Right cardiac atrium (tissue), 5 donors: ENCODE measurements at places on chromosomes 7 and 10. TPM values are rescaled to one million over a fixed set of nuclear protein-coding genes. Genes with fewer than 3 reads are reported as not detected.

DNA sequence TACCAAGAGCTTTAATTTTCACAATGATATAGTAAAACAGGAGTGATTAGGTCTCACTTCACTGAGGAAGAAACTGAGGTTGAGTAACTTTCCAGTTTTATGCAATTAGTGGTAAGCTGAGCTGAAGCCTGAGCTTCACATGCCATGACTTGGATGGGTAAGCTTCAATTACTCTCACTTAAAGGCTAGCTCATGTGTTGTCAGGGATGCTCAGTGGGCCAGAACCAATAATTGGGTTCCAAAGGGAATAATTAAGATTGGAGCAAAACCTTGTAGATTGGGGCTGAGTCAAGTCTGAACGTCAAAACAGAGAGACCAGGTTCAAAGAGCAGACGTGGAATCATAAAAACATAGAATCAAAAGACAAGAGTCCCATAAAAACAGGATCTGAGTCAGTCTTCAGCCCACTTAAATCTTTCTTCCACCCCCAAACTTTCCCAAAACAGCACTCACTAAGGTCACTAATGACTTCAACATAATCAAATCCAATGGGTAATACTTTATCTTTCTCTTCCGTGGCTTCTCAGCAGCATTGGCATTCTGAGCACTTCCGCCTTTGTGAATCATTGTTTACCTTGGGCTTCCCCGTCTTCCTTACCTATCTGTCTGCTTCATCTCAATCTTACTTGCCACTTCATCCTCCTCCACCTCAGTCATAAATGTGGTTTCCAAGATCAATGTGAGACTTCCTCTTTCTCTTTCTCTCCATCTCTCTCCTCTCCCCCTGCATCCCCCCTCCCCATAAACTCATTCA lies 23.0 kb upstream of the EGFR start:
- no peak for DNase-seq

GRCh38 chr10:131848741-131849590 lies 51.8 kb upstream of the PPP2R2D start:
- no peak for DNase-seq

DNA sequence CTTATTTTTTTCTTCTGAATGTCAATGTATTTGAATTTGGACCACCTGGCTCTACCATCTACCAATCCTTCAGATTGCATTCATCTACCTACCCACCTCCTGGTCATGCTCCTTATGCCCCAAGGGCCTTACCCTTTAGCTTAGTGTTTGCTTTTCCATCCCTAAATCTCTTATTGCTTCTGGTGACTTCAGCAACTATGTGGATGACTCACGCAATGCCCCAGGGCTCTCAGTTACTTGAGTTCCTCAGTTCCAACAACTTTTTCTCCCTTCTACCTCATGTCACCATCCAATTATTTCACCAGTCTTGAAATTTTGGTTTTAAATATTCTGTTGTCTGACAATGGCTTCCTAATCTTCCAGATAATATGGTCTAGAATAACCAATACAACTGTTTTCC lies 118.9 kb downstream of the CFAP58 start:
- no peak for DNase-seq

GRCh38 chr10:100498059-100498458 lies 21.6 kb downstream of the SEC31B start:
- no peak for DNase-seq

DNA sequence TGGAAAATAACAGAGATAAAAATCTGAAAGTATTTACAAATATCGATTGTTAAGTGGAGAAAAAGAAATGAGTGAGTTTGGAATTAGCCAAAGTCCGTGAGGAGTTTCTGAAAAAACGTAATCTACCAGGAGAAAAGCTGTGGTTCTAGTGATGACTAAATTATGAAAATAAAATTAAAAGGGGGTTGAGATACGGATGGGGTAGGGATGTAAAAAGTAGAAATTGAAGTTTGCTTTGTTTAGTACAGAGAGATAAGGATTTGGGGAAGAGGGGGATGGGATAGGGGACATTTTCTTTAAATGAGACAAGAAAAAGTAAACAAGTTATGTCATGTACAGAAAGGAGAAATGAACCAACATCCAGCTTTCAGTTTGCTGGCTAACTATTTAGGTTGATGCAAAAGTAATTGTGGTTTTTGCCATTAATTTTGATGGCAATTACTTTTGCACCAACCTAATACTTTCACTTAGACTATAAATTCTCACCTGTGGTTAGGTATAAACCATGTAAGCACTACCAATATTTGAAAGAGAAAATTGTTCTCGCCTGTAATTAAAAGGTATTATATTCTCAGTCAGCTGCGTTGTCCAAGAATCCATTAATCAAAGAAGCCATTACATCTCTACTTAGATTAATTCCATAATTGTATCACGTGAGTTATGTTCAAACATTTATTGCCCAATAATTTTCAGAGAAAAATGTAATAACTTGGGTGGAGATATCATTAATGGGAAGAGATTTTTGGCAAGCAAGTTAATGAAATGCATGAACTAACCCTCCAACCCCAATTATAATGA lies 143.0 kb upstream of the NRP1 start:
- DNase-seq: no peak

Gene WEE2
- total RNA-seq: not detected

Gene TMEM196
- total RNA-seq: not detected
